ENCODE measurements at places on chromosomes 7 and 10. TPM values are rescaled to one million over a fixed set of nuclear protein-coding genes. Genes with fewer than 3 reads are reported as not detected.

GRCh38 chr7:22452142-22452959, 47.6 kb downstream of the STEAP1B start:
- peak; percentile 65 for DNase-seq

GRCh38 chr10:6314620-6315205, 112.0 kb downstream of the PFKFB3 start:
- DNase-seq = no peak

GRCh38 chr7:137931823-137932222, 70.1 kb downstream of the CREB3L2 start:
- no peak for DNase-seq

CRPPA gene
- 4.5 TPM for polyA plus RNA-seq

GRCh38 chr7:28755255-28755654, 202.9 kb downstream of the TRIL start:
- no peak for DNase-seq

C7orf57 gene
- 0.43 TPM for polyA plus RNA-seq

DNA sequence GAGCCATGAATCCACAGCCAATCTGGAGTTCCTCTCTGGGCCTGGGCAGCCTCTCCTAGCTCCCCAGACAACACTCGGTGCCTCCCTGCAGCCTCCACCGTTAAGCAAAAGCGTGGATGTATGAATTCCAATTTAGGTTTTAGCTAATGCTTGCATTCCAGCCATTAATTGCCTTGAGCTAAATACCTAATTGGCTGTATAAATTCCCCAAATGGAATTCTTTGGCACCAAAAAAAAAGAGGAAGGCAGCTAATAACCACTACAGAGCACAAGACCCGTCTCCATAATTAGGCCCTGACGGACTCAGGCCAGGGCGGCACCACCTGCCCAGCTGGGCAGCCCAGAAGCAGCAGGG, 140.5 kb downstream of the PTPRN2 start:
- DNase-seq = no peak

DNA sequence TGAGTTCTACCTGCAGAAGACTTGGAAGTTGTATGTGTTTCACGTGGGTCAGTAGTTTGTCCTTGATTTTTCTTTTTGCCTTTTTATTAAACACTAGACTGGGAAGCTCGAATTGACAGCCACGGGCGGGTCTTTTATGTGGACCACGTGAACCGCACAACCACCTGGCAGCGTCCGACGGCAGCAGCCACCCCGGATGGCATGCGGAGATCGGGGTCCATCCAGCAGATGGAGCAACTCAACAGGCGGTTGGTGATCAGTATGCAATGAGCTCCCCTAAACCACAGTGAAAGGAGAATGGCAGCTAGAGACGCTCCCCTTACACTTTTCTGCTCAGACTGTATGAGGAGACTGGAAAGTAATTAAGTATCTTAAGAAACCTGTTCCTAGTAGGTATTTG, 126.7 kb upstream of the STK17A start:
- DNase-seq = no peak

GRCh38 chr7:99001482-99002147, 123.3 kb downstream of the TRRAP start:
- DNase-seq = peak; percentile 19

- DNase-seq = no peak
These were observed 445.1 kb upstream of the ZMIZ1 start for GRCh38 chr10:78623578-78624215.

GRCh38 chr7:12865593-12865992, 178.2 kb downstream of the ARL4A start:
- DNase-seq = no peak

- no peak for DNase-seq
These were observed 122.4 kb downstream of the ZNF248 start for GRCh38 chr10:37734971-37735370.

- DNase-seq = peak; percentile 26
These were observed 31.2 kb downstream of the PRTFDC1 start for GRCh38 chr10:24920907-24921881.

DNA sequence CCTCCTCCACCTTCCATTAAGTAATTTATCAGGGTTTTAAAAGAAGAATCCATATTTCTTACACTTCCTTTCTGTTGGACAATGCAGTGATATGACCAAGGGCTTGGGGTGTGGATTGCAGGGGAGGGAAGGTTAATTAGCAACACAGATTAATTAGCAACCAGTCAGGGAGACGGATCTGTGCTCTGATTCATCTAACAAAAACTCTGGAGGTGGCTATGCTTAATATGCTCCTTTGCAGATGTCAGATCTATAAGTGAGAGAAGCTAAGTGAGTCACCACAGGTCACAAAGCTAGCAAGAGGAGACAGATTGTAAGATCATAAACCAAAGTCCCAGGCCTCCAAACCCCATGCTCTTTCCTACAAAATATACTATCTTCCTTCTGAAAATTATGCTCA, 178.8 kb upstream of the ITGB1 start:
- DNase-seq = no peak

SYT15 gene
- 4.3 TPM for polyA plus RNA-seq

- DNase-seq = no peak
These were observed 28.6 kb upstream of the VAX1 start for GRCh38 chr10:117166418-117167345.

DNA sequence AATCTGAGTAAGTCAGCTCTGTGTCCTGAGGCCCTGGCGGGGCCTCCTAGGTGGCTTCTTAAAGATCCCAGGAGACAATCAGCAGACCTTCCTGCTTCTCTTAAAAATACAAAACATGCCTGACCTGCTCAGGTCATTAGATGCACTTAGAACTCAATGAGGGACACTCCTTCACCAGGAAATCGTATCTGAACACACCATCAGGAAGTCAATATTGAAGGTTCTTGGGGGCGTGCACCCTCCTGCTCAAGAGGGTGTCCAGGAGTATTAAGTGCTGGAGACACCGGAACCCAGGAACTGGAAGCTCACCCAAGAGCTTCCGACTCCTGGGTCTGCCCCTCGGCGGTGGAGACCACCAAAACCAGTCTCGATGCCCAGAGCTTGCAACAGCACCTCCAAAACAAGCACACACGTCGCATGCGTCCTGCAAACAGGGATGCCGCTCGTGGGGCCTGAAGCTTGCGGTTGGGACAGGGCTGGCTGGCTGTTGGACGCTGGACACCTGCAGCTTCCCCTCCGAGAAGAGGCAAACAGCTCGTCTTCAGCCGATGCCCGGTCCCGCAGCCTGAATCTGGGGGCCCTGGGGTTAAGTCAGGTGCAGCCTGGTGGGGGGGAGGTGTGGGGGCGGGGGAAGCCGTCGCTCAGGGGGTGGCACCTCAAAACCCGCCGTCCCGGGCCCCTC, 803 bp downstream of the RAPGEF5 start:
- no peak for DNase-seq

DNA sequence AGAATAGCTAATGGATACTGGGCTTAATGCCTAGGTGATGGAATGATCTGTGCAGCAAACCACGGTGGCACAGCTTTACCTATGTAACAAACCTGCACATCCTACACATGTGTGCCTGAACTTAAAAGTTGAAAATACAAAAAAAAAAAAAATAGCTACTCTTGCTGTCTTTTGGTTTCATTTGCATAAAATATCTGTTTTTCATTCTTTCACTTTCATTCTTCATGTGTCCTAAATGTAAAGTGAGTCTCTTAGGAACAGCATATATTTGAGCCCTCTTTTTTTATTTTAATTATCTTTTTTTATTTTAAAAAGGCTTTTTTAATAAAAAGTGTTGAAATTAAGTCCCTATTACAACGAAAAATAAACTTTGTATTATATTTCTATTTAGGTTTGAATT, 836.1 kb upstream of the KCND2 start:
- no peak for DNase-seq

DNA sequence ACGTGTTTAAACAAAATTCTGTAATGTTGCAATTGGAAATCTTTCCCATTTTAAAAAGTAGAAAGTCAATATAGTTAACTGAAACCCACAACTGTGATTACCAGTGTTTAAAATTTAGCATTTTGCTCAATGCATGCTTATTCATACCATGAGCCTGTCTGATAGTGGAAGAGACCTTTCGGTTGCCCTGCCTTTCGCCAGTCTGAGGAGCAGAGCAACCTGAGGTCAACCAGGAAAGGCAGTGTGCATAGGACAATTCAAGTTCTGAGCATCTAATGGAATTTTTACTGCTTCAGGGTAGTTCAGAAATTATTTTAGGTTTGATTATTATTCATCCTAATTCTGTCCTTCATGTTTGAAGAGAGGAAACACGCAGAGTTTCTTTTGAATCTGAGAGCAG, 100.8 kb downstream of the CUBN start:
- no peak for DNase-seq

DNA sequence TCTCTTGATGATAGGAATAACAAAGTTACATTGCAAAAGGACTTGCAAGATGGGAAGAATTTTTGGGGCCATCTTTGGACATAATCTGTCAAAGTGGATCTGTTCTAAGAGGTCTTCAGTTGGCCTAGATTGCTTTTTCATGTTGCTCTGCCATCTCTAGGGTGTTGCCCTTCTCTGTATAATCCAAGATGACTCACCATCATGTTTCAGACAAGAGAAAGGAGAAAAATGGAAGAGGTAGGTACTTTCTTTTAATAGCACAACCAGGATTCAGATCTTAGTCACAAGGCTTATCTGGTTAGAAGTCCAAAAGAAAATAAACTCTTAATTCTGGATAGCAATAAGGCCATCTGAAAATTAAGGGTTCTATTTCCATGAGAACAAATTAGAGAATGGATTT, 38.7 kb upstream of the FOXP2 start:
- no peak for DNase-seq

LIPF gene
- polyA plus RNA-seq = not detected

COL13A1 gene
- polyA plus RNA-seq = 29.6 TPM

DNA sequence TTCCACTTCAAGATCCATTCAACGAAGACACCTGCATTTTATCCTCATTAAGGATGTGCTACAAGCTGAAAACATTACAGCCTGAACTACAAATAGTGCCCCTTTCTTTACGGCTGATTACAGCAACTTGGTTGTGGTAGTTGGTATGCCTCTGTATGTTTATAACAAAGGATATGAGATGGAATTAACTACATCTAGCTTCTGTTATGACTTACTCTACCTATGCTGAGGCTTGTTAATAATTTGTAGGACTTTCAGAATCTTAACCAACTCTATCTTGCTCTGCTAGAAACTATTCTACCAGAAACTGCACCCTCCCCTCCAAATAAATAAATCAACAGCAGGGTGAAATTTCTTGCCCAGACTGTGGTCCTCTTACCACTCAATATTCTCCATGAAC, 448.1 kb downstream of the GRM8 start:
- no peak for DNase-seq

HOXA1 gene
- 2.6 TPM for polyA plus RNA-seq

RBP3 gene
- polyA plus RNA-seq = 0.23 TPM

GRCh38 chr10:124534231-124534798, 72.7 kb downstream of the LHPP start:
- DNase-seq = no peak

All from renal pelvis (tissue), 12 donors.